ENCODE measurements at places on chromosomes 4 and X. TPM values are rescaled to one million over a fixed set of nuclear protein-coding genes. Genes with fewer than 3 reads are reported as not detected.
A peak's percentile ranks its signal among the peaks of the same experiment; 100 is the strongest.

- peak; percentile 8 for DNase-seq
These were observed 1.5 kb upstream of the PTCHD1 start for GRCh38 chrX:23332888-23333821.

GRCh38 chr4:154018659-154019058 lies 229.8 kb upstream of the SFRP2 start:
- peak; percentile 33 for DNase-seq

DNA sequence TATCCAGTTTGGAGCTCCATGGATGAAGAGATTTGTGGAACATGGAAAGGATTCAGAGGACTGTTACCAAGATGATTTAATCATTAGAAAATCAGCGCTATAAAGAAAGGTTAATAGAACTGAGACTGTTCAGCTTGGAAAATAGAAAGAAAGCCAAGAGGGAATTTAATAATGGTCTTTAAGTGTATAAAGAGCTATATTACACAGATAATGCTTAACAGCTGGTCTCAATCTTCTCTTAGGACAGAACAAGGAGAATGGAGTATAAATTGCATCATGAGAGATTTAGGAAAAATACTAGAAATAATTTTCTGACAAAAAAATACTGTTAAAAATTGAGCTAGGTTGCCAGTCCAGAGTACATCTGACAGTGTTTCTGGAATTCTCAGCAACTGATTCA lies 91.3 kb upstream of the MAGEC2 start:
- no peak for DNase-seq

The PASD1 gene
- not detected for total RNA-seq

- no peak for DNase-seq
These were observed 102.5 kb downstream of the CFAP299 start for GRCh38 chr4:80438016-80438415.

GRCh38 chr4:153001626-153002025 lies 65.5 kb downstream of the FHDC1 start:
- DNase-seq, result no peak

Measured in neural crest cell (in vitro differentiated cells).